Psoas muscle (tissue), 8 donors: ENCODE measurements at places on chromosomes 2 and 18. TPM values are rescaled to one million over a fixed set of nuclear protein-coding genes. Genes with fewer than 3 reads are reported as not detected.

Gene NCKAP5
- polyA plus RNA-seq: 0.05 TPM

Gene SEPTIN2
- polyA plus RNA-seq: 68.8 TPM

Gene RBM45
- 9.5 TPM for polyA plus RNA-seq

- DNase-seq: no peak
Observed at GRCh38 chr2:2698182-2699120, 367.4 kb upstream of the MYT1L start.

Gene C2orf92
- 3.2 TPM for polyA plus RNA-seq

DNA sequence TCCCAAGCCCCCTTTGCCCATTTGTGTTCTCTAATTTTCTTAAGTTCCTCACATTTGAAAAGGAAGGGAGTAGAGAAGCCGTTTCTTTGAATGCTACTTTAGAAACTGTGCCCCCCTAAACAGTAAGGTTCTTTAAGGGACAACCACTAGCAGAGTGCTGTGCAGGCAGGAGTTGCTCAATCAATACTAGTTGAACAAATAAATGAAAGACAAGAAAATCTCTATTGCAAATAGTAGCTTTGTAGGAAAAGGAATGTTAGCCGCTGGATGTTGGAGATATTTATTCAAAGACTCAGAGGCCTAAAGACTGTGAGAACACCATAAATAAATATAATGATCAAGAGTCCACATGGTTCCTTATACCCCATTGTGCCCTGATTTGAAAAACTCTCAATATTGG lies 119.8 kb upstream of the SMAD7 start:
- DNase-seq: no peak

DNA sequence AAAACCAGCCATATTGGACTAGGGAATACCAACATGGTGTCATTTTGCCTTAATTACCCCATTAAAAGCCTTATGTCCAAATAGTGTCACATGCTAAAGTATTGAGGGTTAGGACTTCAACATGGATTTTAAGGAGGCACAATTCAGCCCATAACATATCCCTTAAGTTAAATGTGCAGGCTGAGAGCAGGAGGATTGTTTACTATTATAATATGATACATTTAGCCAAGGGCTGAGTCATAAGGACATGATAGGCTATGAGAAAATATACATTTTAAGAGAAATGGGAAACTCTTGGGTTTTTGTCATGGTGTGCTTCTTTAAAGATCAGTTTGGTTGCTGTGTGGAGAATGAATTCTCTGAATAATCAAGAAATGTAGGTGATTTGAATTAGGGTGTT lies 136.8 kb downstream of the RDH14 start:
- DNase-seq: no peak

Gene MLPH
- 5.6 TPM for polyA plus RNA-seq
